Stimulated activated CD4-positive, alpha-beta T cell treated with anti-CD3 and anti-CD28 coated beads, Interleukin-1b, Interleukin-23, amount 100 ng/mL, for 1 hour (primary cell): ENCODE measurements at places on chromosomes 2 and 18.

DNA sequence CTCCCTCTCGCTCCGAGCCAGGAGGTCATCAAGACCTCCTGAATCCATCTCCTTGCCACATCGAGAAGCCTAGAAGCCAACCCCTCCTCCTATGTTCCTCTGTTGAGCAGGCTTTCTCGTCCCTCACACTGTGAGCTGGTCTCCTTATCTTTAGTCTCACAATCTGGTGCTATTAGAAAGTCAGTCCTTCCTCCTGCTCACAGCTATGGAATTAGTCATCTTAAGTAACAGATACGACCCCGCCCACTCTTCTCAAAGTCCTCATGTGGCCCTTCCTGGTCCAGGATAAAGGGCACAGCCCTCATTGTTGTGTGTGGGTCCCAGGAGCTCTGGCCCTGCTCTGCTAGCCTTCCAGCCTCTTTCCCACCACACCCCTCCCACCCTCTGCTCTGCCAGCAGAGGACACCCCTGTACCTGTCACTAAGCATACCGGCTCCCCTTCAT lies 41.4 kb upstream of the TRIB2 start:
- no peak for DNase-seq

GRCh38 chr2:227377467-227378351 lies 1.4 kb downstream of the TM4SF20 start:
- no peak for DNase-seq

GRCh38 chr18:595068-595467 lies 1.7 kb upstream of the CLUL1 start:
- DNase-seq, result no peak

DNA sequence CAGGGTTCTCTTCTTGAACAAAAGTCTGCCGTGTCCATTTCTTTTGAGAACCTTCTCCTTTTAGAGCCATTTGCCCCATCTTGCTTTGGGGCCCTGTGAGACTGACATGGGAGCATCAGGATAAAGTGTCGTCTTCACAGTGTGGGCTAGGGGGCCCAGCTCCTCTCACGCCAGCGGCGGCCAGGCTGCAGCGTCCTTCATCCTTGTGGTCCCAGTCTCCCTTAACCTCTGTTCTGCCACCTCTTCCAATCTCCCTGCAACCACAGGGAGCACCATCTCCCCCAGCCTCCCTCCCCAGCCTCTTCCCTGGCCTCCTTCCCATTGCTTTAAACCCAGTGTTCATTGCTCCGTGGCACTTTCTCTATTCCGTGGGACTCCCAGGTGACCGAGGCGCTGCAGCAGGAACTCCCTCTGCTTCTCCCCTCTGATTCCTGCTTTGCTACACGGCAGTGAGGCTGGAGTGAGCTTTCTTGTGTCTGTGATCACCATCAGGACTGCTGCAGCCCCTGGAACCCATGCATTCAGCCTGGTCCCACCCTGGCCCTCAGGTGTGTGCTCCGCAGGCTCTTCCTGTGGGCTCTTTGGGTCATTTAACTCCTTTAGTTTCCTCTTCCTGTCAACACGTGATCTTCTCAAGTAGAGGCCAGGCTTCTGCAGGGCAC lies 234.1 kb downstream of the MYT1L start:
- no peak for DNase-seq

DNA sequence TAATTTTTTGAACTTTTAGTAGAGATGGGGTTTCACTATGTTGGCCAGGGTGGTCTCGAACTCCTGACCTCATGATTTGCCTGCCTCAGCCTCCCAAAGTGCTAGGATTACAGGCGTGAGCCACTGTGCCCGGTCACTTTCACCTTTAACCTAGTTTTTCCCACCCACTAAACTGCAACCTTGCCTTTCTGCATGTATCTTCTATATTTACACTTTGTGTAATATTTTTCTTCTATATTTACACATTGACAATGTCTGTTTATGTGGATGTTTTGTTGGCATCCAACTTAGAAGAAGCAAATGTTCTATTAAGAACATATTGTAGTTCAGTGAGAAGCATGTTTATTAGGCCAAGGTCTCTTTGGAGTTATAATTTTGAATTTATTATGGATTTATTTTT lies 26.7 kb downstream of the SNRPD1 start:
- DNase-seq, result no peak

- no peak for DNase-seq
Measured at GRCh38 chr2:190017837-190018236, 44.7 kb downstream of the MSTN start.

DNA sequence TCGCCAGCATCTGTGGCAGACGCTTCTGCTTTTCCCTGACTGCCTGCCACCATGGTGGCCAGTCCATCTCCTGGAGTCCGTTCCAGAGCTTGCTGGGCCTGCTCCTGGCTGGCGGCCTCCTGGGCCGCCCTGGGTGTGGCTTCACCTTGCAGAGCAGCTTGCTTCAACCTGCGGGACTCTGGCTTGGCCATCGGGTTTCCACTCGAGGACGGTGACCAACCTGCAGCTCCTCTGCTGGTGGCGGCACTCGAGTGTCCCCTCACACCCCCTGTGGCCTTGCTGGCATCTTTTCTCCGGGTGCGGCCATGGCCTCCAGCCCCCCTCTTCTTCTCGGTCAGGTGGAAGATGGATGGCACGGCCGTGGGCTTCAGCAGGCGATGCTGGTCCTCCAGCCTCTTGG lies 3.4 kb downstream of the THAP4 start:
- no peak for DNase-seq

- no peak for DNase-seq
Measured at GRCh38 chr2:240269886-240270285, 129.4 kb upstream of the OTOS start.

- DNase-seq, result no peak
Measured at GRCh38 chr2:69848186-69848790, 18.8 kb downstream of the GMCL1 start.

- no peak for DNase-seq
Measured at GRCh38 chr2:212539072-212539880, 674 bp upstream of the ERBB4 start.

- DNase-seq, result no peak
Measured at GRCh38 chr2:186841940-186842339, 7.0 kb downstream of the ZSWIM2 start.

DNA sequence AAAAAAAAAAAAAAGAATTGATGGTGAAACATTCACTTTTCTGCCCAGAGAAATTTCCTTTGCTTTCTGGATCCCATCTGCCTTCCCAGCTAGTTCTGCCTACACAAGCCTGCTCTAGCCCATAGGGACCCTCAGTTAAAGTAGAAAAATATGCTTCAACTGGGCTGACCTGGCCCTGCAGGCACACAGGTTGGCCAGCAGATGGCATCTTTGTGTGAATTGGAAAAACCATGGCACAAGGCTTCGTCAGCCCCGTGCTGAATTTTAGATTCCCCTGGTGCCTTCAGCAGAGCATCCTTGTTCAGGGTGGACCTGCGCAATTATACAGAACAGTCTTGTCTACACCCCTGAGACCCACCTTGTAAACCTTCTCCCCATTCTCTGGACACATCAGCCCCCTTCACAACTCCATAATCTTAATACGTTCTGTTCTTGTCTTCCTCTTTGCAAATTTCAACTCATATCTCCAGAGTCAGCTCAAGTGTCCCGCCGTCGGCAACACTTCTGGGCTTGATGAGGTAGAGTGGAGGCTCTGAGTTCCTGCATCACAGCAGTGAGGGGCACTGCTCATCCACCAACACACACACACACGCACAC lies 114.5 kb downstream of the INSIG2 start:
- no peak for DNase-seq

GRCh38 chr2:159200498-159200897 lies 86.0 kb downstream of the WDSUB1 start:
- DNase-seq, result no peak

DNA sequence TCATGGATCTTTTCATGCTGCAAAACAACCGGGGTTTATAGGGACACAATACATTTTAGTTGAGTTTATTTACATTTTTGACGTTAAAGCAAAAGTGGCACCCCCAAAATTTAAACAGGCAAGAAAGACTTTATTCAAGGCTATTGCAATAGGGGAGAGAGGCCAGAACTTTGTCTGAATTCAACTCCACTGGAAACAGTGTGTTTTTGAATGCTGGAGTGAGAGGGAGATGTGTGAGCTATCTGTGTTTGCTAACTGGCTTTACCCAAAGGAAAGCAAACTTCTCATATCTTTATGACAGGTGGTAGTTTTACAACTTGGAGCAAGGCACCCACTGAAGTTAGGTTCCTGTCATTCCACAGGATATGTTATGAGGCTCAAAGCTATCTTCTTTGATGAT lies 207.4 kb downstream of the AGPS start:
- no peak for DNase-seq

DNA sequence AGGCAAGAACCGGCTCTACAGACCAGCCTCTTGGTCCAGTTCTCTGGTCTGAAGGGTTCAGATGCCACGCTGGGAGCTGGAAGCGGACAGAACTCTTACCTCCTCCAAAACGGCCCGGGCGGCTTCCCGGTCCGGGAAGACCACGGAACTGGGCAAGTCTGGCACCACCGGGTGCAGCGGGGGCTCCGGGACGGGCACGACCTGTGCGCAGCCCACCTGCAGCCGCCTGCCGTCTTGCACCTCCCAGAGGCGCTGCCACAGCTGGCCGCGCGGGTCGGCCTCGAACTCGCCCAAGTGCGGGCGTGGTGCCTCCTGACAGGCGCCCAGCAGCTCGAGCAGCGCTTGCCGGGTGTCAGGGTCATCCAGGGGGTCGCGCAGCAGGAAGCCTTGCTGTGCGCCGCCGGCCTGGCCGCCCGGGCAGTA lies 773 bp downstream of the CMPK2 start:
- no peak for DNase-seq

- no peak for DNase-seq
Measured at GRCh38 chr18:11657554-11657953, 31.5 kb upstream of the GNAL start.

DNA sequence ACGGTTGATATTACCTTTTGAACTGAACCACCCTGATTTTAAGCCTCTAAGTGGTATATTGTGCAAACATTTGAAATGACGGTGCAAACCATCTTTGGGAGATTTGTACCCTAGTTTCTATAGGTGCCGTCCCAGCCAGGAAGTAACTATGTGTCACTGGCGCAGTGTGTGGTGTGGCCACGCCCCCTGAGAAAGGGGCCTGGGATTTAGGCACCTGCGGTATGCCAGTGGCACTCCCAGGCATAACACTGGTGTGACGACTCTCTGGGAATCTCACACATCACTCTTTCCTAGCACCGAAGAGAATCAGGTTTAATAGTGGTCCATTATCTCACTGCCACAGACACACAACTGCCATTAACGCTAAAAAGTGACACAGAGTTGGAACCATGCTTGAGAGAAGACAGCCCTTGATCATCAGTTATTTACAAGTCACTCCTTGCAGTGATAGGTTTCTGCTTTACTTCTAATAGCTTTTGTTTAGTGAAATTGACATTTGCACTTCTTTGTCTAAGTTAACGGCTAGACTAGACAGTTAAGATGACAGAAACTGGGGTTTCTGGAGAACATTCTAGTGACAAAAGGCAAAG lies 11.1 kb downstream of the AQP4 start:
- no peak for DNase-seq

- DNase-seq, result no peak
Measured at GRCh38 chr2:201915446-201915845, 109.1 kb downstream of the CDK15 start.

- no peak for DNase-seq
Measured at GRCh38 chr2:43183743-43184142, 42.7 kb downstream of the ZFP36L2 start.

- no peak for DNase-seq
Measured at GRCh38 chr18:6764382-6764781, 34.9 kb downstream of the ARHGAP28 start.

- DNase-seq, result no peak
Measured at GRCh38 chr2:144166743-144167142, 353.2 kb downstream of the ZEB2 start.

GRCh38 chr2:235607546-235608199 lies 113.8 kb downstream of the AGAP1 start:
- no peak for DNase-seq

DNA sequence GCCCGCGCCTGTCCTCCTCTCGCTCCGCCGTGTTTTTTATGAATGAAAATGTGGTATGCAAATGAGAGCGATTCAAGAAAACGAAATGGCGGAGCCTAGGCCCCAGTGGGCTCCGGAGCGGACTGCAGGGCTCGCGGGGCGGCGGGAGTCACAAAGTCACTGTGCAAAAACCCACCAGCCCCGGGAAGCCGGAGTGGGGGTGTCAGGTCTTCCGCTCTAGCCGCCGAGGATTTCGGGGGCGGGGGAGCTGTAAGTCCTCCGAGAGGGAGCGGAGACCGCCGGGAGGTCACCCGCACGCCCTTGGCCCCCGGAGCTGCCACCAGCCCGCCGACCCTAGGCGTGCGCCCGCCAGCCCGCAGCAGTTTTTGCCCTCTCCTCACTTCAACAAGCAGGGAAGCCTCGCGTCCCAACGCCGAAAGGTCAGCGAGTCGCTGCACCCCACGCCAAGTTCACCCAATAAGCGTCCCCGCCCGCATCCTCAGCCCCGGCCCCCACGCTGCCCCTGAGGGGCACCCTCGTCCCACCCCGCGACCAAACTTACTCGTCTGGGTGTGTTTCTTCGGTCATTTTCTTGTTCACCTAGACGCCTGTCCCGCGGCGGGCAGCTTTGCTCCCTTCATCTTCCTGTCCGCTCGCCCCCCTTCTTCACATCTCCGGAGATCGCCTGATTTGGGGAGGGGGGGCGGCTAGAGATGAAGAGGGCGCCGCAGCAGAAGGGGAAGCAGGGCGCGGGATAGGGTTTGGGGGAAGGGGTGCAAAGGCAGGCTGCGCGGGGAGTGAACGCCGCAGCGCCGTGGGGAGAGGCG lies 775 bp downstream of the SPRED2 start:
- no peak for DNase-seq

DNA sequence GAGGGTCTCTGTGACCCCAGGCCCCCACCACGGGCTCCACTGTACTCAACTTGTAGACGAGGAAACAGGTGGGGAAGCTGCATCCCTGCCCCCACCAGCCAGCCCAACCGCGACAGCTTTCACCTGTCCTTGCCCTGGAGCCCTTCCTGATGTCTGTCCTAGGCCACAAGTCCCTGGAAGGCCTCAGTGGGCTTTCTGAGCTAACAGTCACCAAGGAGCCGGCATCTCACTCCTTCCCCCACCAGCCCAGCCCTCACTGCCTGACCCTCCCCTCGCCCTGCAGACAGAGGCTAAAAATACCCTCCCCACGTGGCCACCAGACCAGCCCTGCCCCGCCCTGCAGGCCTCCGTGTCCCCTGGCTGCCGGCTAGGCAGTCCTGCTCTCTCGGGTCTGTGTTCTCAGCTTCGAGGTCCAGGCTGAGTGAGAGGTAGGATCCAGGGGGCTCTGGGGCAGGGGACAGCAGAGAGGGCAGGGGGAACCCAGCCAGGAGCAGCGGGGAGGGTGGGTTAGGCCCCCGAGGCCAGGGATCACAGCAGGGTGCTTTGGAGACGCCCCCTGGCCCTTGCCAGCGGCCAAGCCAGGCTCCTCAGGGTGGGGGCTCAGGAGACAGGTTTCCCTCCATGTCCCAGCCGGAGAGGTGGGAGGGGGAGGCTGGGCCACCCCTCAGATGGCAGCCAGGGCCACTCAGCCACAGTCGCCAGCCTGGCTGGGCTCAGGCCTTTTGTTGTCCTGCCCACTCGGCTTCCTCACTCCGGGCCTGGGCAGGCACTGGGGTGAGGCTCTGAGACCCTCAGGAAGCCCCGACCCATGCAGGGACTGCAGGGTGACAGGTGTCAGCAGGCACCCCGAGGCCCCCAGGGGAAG lies at the start of gene KLHL30:
Gene KLHL30, plus strand, starts transcription at position 338 of the 865 bp plus-strand sequence. CDS start 2,087 bp downstream, outside the sequence.
- no peak for DNase-seq

- no peak for DNase-seq
Measured at GRCh38 chr18:77103991-77104531, 28.5 kb downstream of the MBP start.

- no peak for DNase-seq
Measured at GRCh38 chr18:55635439-55635838, 47.4 kb upstream of the TCF4 start.

GRCh38 chr2:143717053-143717452 lies 587.8 kb downstream of the ARHGAP15 start:
- DNase-seq, result no peak

GRCh38 chr2:70300771-70301343 lies 1.0 kb downstream of the FAM136A start:
- DNase-seq, result no peak
